Activated naive CD4-positive, alpha-beta T cell treated with anti-CD3 and anti-CD28 coated beads for 36 hours (primary cell): ENCODE measurements at places on chromosomes 12 and 14. TPM values are rescaled to one million over a fixed set of nuclear protein-coding genes. Genes with fewer than 3 reads are reported as not detected.
A peak's percentile ranks its signal among the peaks of the same experiment; 100 is the strongest.

The FGF23 gene
- total RNA-seq = not detected

The P2RX7 gene
- 6.3 TPM for total RNA-seq

The CHFR gene
- total RNA-seq = 27.2 TPM

The RAB35 gene
- 41.3 TPM for total RNA-seq

The ADCY6 gene
- 0.15 TPM for total RNA-seq

DNA sequence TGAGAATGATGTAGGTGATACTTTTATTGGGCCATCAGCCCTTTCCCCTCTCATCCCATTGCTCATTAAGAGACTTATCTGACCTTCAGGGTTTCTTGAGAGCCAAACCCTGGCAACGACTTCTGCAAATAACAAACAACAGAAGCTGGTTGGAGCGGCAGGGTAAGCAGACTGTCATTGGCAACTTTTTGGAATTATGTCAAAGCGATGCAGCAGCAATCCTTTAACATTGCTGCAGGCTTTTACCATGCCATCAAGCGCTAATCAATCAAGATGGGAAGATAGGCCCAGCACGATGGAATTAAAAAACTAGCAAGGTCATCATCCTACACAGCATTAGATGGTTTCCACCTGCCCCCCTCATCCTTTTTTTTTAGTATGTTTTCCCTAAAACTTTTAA, 406.1 kb upstream of the PDE3A start:
- DNase-seq = no peak

DNA sequence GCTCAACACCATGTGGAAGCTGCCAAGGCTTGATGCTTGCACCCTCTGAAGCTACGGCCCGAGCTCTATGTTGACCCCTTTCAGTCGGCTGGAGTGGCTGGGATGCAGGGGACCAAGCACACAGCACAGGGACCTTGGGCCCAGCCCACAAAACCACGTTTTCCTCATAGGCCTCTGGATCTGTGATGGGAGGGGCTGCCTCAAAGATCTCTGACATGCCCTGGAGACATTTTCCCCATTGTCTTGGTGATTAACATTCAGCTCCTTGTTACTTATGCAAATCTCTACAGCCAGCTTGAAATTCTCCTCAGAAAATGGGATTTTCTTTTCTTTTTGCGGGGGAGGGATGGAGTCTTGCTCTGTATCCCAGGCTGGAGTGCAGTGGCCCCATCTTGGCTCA, 46.3 kb downstream of the MON2 start:
- no peak for DNase-seq

DNA sequence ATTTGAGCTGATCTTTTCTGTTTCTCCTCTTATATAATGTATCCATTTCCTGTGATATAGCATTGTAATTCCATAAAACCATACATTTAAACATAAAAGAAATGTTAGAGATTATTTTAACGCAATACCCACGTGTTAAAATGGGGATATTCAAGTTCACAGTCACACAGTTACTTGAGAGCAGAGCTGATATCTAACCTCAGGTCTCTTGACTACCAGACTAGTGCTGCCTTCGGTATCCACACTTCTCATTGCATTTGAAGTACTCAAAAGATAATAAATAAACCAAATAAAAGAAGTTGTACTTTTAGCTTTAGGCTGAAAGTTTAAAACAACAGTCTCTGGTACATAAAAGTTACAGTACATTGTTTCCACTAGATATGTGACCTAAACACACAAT, 2.9 kb downstream of the CLECL1 start:
- no peak for DNase-seq

GRCh38 chr14:61315313-61315712, 6.1 kb upstream of the PRKCH start:
- DNase-seq = no peak

GRCh38 chr14:53190938-53191337, 37.8 kb upstream of the DDHD1 start:
- peak; percentile 72 for DNase-seq

DNA sequence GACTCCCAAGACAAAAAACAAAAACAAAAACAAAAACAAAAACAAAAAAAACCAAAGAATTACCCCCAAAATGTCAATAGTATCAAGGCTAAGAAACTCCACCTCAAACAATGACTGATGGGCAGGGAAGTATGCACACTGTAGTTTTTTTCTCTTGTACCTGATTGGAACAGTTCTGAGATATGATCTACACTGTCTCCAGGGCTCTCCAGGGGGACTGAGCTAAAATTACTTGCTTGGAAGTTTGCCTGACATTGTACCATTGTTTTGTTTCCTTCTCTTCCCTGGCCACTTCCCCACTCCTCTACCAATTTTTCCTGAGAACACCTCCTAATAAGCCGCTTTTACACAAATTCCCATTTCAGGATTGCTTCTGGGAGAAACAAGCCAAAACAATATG, 22.3 kb upstream of the CATSPERB start:
- no peak for DNase-seq

DNA sequence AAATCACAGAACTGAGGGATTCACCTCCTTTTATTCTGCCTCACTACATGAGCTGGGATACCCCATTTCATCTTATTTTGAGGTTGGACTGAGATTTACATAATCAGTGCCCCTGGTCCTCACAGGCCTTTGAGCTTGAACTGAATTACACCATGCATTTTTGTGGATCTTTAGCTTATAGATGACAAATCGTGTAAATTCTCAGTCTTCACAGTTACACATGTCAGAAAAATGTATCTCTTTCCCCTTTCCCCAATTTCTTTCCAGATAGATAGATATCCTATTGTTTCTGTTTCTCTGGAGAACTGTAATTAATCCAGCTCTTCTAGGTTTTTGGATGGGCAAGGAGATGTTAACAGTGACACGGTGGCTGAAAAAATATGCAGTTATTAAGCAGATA, 1778.9 kb upstream of the SEL1L start:
- no peak for DNase-seq

GRCh38 chr12:50621399-50622300, 116.9 kb downstream of the DIP2B start:
- DNase-seq = peak; percentile 38

DNA sequence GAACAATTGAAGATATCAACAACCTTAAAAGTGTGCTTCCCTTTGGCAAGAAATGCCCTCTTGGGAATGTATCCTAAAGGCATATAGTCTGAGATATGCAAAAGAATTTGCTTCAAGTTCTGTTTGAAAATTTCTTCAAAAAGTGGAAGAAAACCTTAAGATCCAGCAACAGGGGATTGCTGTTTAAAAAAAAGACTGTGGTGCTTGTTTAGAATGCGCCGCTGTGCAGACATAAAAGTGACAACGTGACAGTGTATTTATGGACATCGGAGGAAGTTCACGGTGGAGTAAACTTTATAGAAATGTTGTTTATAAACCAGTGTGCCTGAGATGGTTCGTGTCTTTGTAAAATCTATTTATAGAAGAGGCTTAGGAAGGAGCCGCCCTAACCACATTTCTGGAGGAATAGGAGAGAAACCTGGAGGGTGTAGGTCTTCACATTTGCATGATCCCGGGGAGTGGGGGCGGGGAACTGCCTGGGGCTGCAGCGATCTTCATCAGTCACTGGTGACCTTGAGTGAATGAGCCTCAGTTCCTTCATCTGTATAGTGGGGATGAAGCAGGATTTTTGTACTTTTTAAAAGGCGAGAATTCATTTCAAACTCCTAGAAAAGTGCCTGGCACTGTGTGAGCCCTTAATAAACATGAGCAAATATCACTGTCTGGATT, 27.5 kb downstream of the ADGRD1 start:
- DNase-seq = no peak
